CD4-positive, alpha-beta T cell treated with Interleukin-12 subunit alpha and Interleukin-12 subunit beta, for 1 hour (primary cell): ENCODE measurements at places on chromosomes 5 and 9.
A peak's percentile ranks its signal among the peaks of the same experiment; 100 is the strongest.

- DNase-seq, result no peak
These were observed 8.8 kb downstream of the PLGRKT start for GRCh38 chr9:5428794-5429528.

GRCh38 chr5:134530301-134531077 is 5.0 kb downstream of the JADE2 start:
- no peak for DNase-seq

GRCh38 chr5:108255468-108255867 is 126.4 kb downstream of the FBXL17 start:
- no peak for DNase-seq

GRCh38 chr5:119340597-119341218 is 15.1 kb upstream of the TNFAIP8 start:
- DNase-seq, result peak; percentile 72

GRCh38 chr5:42641336-42642005 is 115.1 kb upstream of the CCDC152 start:
- no peak for DNase-seq

DNA sequence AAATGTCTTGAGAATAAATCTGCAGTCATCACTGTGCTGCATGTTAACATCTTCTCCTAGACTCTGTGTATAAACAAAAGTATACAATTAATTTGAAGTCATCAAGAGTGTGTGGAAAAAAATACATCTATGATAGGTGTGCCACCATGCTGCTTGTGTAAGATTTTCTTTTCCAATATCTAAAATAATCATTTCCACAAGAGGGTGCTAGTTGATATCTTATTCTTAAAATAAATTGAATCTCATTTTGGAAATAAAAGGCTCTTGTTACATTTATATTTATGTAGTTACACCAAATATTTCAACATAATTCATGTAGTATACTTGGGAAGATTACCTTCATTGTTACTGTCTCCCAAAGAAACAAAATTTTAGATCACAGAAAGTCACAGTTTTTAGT is 14.1 kb upstream of the MOCS2 start:
- no peak for DNase-seq

DNA sequence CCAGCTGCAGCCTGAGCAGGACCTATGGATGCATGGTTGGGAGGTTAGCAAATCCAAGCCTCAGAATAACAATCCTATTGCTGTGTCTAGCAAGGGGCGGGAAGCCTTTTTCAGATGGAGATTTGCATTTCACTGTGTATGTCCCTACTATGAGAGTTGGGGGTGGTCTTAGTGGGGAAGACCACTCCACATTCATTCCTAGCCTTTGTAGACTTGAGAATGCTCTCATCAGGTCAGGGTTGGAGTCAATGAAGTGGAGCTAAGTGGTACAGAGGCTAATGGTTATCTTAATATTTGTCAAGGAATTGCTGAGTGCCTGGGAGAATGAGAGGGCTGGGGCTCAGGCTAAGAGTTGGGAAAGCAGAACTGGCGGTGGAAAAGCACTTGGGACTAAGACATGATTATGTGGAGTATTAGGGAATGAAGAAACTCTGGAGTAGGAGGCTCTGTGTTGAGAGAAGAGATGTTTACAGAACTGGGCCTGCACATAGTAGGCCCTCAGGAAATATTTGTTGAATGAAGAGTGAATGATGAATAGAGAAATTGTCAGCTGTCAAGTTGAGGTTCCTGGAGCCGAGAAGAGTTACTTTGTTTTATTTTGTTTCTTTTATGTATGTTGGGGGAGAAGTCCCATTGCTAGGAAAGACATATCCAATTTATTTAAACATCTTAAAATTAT is 175.5 kb upstream of the SPRY4 start:
- DNase-seq, result no peak

DNA sequence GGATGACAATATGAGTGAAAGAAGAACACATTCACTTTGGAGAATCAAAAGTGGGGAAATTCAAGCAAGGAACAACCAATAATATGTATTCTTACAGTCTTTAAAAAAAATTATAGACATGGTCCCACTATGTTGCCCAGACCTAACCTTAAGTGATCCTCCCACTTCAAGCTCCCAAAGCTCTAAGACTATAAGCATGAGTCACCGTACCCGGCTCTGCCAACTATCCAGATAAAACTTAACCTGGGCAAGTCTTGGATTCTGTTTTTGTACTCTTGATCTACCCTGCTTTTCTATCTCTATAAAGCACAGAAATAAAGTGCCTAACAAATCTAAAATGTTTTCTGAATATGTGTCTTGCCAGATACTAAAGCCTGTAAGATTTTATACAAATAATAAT is 30.9 kb downstream of the CEMIP2 start:
- DNase-seq, result no peak
